ENCODE measurements at places on chromosomes 13 and 19.

GRCh38 chr13:91805605-91806004, 407.2 kb downstream of the GPC5 start:
- no peak for DNase-seq

DNA sequence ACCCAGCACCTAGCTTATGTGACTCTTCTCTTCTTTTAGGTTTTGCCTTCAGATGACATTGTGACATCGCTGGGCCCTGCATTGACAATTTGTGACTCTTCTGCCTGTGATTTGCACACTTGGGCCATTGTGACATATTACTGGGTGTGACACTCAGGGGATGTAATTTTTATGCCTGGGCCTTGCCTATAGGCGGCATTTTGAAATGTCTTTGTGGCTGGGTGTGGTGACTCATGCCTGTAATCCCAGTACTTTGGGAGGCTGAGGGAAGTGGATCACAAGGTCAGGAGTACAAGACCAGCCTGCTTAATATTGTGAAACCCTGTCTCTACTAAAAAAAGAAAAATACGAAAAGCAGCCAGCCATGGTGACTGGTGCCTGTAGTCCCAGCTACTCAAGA, 28.4 kb upstream of the ZNF681 start:
- DNase-seq, result no peak

DNA sequence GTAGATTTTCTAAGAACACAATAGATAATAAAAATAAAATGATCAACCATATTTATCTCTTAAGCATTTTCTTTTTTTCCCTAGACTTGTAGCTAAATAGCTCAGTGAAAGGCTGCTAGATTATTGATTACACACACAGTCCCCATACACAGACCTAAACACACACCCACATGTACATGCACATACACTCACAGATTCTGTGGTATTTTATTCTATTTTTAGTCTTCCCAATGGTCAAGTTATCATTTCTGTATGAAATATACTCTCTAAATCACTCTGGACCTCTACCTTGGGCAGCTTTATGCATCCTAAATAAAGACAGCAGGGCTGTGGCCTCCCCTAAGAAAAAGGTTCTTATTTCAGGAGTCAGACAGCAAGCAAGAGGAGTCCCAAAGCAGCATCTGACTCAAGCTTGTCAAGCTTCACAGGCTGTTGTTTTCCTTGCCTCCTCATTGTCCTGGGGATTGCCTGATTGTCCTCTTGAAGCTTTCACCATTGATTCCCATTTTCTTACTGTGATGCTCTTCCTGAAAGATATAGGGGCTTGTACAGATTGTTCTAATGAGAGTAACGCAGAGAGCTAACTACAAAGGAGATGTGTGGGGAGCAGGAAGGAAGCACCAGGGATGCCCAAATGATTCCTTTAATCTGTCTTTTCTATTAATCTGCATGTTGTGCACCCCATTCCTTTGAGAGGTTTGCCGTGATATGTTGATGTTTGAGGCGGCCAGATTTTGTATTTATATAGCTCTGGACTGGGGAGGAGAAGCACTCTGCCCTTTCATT, 986.5 kb downstream of the PCDH17 start:
- DNase-seq, result no peak

GRCh38 chr13:98875146-98875729, 102.6 kb downstream of the DOCK9 start:
- DNase-seq, result no peak

DNA sequence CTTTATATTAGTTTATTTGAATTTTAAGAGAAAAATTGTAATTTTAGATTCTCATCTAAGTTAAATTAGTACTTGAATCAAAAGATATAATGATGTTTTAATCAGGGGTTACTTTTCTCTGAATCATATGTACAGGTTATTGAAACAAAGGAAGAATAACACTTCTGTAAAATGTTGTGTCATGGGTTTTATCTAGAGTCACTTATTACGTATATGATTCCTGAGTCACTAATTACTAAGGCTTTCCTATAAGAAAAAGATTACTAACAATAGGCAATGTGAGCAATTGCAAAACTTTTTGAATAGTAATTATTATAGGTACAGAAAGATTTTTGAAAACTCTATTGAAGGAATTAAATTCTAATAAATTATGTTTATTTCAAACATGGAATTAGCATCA, 99.2 kb upstream of the KLF5 start:
- peak; percentile 36 for DNase-seq

DNA sequence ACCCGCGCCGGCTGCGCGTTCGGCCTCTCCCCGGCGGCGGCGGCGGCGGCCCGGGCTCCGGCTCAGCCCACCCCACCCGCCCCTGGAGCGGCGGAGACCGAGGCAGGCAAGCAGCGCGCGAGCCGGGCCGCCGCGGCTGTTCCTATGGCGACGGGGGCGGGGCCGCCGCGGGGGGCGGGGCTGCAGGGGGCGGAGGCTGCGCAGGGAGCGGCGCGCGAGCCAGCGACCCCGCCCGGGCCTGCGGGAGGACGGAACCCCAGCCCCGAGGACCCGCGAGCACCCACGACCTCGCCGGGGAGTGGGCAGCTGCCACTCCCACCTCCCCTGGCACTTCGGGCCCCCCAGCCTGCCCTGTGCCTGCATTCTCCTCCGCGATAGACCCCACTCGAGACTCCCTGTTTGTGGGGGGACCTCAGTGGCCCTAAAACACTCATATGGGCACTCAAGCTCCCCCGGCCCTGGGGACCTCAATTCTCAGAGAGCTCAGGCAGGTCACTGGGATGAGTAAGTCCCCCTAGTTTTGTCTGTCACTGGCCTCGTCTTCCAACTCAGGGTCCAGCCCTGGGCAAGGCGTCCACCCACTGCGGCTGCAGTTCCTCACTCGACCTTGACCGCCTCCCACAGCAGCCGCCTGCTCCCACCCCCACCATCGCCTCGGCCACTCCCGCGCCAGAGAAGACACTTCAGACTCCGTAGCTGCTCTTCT, at the start of gene CTXN1:
Gene CTXN1 (minus strand): TSS at position 115 of the 706 bp plus-strand sequence. CDS start 597 bp downstream, outside the sequence.
- DNase-seq, result no peak

DNA sequence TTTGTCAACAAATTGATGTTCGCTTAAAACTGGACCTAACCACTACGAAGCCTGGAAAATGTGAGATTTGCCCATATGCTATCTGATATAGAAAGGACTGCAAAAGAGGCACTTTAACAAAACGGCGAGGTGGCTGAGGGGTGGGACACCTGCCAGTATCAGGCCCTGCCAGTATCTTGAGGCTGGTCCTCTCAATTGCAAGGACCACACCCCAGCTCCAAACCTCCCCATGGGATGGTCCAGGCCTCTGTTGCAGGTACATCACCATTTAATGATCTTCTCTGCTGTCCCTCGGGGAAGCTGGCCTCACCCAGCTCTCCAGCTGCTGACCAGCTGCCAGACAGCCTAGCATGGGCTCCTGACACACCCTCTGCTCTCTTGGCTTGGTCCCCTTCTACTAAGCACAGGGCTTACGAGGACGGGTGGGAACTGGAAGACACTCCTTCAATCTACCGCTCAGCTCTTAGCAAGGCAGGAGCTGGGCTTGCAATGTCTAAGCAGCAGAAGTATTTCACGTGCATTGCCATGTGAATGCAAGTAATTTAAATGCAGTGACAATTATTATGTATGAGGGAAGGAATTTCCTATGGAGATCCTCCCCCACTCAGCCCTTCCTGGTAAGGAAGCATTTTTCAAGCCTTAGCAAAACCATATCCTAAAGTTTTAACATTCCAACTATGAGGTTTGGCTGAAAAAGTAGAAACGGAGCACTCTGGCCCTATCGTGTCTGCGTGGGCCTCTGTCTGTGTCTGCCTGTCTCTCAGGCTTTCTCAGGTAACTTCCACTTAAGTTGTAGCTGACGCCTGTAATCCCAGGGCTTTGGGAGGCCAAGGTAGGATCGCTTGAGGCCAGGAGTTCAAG, 63.9 kb downstream of the LATS2 start:
- peak; percentile 99 for DNase-seq

DNA sequence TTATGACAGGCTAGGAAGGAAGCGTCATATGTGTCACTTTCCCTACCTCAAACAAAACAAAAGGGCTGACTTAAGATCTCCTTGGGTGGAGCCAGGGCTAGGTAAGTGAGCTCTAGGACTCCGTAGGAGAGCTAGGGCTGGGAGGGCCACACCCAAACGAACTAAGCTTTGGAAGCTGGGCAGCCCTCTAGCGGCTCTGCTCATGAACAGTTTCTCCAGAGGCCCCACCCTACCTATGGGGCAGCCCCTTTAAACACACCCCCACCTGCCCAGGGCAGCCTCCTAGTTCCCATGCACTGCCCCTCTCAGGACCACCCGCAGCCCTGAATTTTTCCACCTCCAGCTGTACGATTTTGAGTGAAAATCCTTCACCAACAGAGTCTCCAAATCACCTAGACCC, 3.5 kb downstream of the PEG3 start:
- DNase-seq, result no peak

DNA sequence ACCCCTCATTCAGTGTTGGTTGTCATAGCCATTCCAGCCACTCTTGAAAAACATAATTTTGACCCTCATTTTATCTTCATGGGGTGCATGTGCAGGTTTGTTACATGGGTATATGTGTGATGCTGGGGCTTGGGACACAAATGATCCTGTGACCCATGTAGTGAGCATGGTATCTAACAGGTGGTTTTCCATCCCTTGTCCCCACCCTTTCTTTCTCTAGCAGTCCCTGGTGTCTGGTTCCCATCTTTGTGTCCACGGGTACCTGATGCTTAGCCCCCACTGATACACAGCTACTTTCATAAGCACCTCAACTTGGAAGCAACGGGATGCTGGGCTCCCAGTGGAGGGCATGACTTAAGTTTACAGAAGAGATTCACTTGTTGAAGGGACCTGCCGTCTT, 373.5 kb downstream of the UQCRFS1 start:
- no peak for DNase-seq

GRCh38 chr13:110341445-110342244, 34.6 kb downstream of the COL4A2 start:
- peak; percentile 60 for DNase-seq

GRCh38 chr13:32845952-32846950, 170.0 kb upstream of the KL start:
- DNase-seq, result no peak

DNA sequence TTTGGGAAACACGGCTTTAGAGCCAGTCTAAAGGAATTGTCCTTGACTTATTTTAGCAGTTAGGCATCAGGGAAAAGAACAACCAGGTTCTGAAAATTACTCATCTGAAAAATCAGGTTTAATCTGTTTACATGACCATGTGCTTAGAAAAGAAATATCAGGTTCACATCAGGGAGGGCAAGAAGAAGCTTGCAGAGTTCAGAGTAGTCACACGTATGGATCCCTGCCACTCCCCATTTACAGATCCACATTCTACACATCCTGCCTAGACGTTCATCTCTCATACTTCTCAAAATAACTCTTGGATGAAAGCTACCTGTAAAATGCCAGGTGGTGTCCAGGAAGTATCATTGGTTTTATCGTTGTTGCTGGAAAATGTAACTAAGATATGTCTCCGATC, 14.0 kb upstream of the PHF11 start:
- no peak for DNase-seq

DNA sequence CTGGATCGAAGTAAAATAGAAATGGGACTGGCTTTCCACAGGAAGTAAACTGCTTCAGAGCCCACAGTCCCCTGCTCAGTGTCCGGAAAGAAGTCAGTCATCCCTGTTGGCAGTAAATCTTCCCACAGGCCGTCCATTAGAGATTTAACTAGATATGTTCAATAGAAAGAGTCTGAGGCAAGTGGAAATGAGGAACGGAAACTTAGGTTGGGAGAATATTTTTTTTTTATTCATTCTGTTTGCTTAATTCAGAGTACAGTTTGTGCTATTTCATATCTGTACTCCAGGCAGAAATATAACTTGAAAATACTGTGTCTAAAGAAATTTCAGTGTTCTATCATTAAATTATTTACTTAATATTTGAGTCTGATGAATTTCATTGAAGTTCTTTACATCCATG, 22.7 kb downstream of the SLC25A15 start:
- no peak for DNase-seq

- peak; percentile 13 for DNase-seq
Observed at GRCh38 chr13:60627071-60627686, 230.2 kb downstream of the TDRD3 start.

DNA sequence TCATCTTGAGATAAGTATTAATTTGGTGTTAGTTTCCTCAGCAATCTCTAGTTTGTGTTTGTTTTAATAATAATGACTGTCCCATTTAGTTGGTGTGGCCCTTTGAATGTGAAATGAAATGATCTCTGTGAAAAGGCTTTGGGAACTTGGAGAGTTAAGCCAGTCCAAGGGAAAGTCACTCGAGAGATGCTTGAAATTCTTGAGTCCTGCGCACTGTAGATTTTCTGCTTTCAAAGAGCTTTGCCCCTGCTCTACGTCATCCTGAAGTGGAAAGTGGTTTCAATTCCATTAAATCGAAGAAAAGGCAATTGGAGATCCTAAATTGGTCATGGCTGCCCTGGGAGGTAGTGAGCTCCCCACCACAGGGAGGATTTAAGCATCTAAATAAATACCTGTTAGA, 403.8 kb downstream of the ZNF536 start:
- DNase-seq, result no peak

DNA sequence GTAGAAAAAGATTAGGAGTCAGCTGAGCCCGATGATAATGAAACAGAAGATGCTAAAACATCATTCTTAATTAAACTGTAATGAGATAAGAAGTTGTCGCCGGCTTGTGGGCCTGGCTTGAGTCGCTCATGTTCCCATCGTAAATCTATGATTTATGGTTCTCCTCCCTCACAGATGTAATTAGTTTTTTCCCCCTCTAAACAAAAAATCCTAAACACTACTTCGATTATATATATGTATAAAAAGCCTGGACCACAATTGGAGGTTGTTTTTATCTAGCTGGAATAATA, 151.3 kb downstream of the PTPRS start:
- DNase-seq, result no peak

DNA sequence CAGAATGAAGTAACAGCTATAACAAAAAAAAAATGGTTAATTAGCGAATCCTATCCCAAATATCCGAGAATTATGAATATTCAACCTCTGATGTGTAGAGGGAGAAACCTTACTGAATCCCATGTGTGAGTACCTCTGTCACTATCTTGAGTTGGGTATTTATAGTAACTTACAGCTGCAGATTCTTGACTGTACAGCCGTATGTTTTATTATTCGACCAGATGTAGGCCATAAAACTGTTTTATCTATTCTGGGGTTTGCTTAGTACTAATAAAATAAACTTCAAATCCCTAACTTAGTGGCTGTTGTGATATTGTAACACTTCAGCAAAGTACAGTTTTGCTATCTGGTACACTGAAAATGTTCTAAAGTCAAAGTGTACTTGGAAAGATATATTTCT, 120.0 kb downstream of the EFNB2 start:
- DNase-seq, result no peak

- DNase-seq, result no peak
Observed at GRCh38 chr19:38730731-38731589, 13.3 kb downstream of the CAPN12 start.

- DNase-seq, result no peak
Observed at GRCh38 chr19:351976-352625, 7.5 kb upstream of the MIER2 start.

All from astrocyte (in vitro differentiated cells and primary cell).